ENCODE measurements at places on chromosomes 11 and 22.
A peak's percentile ranks its signal among the peaks of the same experiment; 100 is the strongest.

GRCh38 chr22:30048681-30049080 lies 31.6 kb upstream of the HORMAD2 start:
- no peak for DNase-seq

GRCh38 chr22:48921411-48921903 lies 906.2 kb downstream of the BRD1 start:
- DNase-seq = no peak

DNA sequence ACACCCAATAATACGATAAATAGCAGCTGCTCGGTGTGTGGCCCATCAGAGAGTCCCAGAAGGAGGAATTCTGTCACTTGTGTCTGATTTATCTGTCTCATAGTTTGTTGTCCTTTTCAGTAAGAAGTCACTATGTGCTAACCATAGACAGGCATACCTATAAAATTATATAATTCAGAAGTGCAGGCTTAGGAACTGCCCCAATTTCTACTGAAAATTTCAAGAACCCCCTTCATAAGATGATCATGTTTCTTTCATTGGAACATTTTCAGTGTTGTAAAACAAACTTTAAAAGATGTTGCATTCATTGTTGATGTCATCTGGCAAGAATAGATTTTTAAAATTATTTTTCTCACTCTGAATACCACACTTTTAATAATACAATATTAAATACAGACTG lies at the start of gene OR2D2:
Gene OR2D2 (minus strand): TSS at position 101 of the 400 bp plus-strand sequence. CDS start 0 bp downstream, at position 101.
- no peak for DNase-seq

- DNase-seq = no peak
Observed at GRCh38 chr11:1103401-1104360, 29.0 kb downstream of the MUC2 start.

DNA sequence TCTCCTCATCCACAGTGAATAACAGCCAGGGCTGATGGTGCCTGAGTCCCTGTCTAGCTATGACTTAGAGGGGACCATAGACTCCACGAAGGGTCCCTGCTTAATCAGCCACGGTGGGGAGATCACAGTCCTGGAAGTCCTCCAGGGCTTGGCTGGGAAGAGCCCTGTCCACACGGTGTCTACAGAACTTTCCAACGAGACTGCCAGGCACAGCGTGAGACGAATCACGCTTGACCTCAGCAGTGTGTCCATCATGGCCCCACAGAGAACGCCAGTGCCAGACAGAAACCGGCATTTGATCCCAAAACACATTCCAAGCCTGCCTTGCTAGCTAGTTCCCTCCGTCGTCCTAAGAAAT lies 143.4 kb downstream of the CRYBB2 start:
- no peak for DNase-seq

- DNase-seq = no peak
Observed at GRCh38 chr11:688681-689080, 6.3 kb downstream of the DEAF1 start.

- DNase-seq = no peak
Observed at GRCh38 chr11:69647761-69648497, 7.0 kb downstream of the CCND1 start.

DNA sequence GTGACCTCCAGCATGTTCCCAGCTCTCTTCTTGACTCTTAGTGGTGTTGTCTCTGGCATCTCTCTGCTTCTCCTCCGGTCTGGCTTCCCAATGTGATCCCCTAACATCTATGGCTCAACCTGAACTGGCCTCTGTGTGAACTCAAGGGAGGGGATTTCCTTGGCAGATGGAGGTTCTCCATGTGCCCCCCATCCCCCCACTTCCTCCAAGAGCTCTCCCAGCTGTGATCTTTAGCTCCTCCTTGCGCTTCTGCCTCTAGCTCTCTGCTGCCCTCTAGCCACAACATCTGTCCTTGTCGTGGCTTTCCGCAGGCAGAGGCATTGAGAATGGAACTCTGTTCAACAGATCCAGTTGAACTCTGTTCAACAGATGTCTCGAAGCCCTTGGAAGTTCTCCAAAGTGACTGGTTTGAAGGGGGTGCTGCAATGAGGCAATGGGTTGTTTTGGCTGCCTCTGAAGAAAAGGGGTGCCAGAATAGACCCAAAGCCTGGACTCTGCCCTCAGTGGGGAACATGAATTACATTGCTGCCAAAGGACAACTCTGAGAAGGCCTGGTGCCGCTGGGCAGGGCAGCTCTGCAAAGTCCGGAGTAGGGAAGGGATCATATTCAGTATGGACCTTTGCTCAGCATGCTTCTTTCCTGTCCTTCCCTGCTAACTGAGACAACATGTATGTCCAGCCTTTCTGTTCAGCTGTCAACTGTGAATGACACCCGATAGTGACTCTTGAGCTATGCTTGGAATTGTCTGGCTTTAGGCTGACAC lies 61.9 kb downstream of the ADM start:
- DNase-seq = peak; percentile 76

- no peak for DNase-seq
Observed at GRCh38 chr11:35892166-35892565, 51.7 kb upstream of the LDLRAD3 start.

DNA sequence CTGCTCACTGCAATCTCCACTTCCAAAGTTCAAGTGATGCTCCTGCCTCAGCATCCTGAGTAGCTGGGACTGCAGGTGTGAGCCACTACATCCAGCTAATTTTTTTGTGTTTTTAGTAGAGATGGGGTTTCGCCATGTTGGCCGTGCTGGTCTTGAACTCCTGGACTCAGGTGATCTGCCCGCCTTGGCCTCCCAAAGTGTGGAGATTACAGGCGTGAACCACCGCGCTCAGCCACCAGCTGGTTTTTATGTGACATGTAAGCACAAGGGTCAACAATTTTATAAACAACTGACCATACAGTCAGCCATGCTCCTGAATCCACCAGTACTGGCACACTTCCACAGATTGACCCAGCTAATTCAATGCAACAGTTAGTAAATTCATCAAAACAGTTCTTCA lies 526.3 kb upstream of the LRRC4C start:
- DNase-seq = no peak

GRCh38 chr11:60528934-60529333 lies 13.7 kb downstream of the MS4A13 start:
- DNase-seq = no peak

- no peak for DNase-seq
Observed at GRCh38 chr22:43587574-43587973, 175.8 kb downstream of the MPPED1 start.

GRCh38 chr11:135075740-135076139 lies 663.7 kb upstream of the B3GAT1 start:
- DNase-seq = peak; percentile 44

DNA sequence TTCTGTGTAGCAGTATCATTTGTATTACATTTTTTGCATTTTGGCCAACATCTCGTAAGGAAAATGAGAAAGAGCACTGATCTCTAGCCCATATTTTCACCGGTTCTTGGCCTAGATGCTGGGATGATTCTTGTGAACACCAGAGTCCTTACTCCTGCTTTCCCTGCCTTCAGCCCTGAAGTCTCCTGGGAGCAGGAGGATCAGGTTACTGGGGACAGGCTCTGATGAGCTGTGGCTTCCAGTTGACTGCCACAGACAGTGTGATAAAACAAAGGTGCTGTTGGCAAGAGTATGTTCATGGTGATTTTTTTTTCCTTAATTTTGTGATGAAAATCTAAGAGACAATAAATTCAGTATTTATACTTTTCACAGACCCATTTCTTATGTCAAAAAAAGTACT lies 34.2 kb upstream of the ADSL start:
- no peak for DNase-seq

GRCh38 chr11:125903711-125904659 lies at the start of gene DDX25:
DDX25 (plus strand) TSS chr11:125904508; CDS start chr11:125904518, 10 bp downstream.
- peak; percentile 35 for DNase-seq

DNA sequence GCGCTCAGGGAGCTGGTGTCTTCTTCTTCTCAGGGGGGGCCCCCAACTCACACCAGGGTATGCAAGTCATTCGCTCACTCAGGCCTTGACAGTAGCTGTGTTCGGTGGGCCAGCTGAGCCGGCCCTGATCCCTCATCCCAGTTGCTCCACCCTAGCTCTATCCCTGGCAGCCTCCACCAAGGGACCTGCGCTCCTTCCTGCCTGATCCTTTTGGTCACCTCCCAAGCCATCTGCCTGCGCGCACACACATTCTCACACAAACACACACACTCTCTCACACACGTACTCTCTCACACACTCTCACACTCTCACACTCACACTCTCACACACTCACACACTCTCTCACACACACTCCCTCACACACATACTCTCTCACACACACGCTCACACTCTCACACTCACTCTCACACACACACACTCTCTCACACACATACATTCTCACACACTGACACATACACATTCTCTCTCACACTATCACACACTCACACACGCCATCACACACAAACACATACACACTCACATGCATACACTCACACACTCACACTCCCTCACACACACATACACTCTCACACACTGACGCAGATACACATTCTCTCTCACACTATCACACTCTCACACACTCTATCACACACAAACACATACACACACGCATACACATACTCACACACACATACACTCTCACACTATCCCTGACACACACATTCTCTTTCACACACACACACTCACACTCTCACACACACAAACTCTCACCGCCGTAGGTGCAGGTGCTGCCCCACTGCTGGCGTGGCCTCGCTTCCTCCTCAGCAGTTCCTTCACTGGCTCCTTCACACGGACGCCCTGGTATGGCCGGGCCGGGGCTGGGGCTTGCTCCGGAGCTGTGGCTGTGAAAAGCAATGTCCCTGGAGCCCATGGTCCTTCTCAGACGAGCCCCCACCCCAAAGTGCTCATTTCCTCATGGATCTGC lies 20.8 kb downstream of the POU2AF1 start:
- DNase-seq = no peak

DNA sequence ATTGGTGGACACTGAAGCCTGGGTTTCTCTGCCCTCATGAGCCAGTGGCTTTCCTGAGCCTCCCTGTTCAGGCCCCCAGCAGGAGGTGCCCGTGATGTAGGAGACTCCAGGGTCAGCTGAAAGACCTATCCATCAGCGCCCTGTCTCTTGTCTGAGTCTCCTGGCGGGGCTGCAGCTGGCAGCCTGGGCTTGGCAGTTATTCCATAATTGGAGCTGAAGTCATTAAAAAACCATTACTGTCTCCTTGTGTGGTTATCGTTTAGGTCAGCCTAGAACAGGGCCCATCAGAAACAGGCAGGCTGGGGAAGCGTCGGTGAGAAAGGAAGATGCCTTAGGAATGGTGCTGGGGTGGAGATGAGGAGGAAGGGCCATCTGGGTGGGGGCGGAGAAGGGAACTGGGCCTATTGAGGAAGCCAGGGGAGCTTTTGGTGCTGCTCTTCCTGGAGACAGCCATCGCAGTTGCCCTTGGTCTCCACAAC lies 5.0 kb downstream of the TUB start:
- no peak for DNase-seq

- no peak for DNase-seq
Observed at GRCh38 chr11:2805388-2806056, 80.1 kb downstream of the CDKN1C start.

- DNase-seq = no peak
Observed at GRCh38 chr22:27150544-27150941, 493.2 kb downstream of the MIAT start.

DNA sequence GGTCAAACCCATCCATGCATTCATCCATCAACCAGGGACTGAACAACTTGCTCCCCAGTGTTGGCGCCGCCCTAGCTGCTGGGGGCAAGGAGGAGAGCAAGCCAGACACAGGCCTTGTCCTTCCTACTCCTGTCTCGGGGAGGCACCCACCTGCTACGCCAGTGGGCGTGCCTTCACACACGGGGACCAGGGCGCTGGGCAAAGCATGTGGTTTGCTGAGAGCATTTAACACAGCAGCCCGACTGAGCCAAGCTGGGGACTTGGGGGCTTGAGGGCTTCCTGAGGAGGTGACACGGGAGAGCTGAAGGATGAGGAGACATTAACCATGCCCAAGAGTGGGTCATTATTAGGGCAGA lies 30.6 kb downstream of the CACNA1I start:
- DNase-seq = no peak

DNA sequence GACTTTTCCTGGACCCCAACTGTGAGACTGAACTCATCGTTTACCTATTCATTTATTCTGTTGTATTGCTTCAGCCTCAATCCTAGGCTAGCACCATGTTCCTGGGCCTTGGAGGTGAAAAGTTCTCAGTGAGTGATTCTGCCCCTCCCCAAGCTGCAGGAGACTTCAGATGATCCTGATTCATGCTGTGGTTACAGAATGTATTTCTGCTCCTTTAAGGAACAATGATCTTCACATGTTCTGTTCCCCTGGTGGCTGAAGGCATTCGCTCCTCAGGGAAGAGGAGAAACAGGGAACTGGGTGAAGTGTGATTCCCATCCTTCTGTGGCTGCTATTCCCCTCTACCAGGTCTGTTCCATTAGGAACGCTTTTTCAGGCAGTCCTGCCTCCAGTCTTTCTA lies 2.4 kb downstream of the OR52E1 start:
- DNase-seq = no peak

DNA sequence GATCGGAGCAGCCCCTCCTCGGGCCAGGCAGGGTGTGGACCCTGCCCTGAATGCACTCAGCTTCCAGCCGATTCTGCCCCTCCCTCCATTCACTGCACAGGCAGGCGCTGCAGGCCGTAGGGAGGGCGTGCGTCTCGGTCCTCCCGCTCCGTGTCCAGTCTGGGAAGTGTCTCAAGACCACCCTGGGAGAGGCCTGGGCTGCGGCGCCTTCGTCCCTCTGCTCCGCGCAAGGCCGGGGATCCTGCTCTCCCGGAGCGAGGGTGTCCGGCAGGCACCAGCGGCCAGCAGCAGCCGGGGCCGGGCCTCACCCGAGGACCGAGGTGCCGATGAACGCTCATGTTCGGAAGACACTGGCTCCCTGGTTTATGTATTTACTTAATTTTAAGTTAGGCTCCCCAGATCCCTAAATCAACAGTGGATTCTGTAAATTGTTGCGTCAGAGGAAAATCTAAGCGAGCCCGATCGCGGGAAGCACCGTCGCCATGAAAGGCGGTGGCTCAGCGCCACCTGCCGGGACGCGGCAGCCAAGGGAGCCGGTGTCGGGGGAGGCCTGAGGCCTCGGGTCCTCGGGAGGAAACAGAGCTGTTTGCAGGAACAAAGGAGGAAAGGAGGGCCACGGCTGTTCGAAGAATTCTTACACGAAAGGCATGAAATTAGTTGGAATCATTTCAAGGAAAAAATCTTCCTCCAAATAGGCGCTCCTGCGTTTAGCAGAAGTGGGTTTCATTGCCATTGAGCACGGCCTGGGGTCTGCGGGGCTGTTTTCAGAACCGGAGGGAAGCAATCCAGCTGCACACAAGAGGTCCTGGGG lies 195.3 kb downstream of the BRD1 start:
- DNase-seq = peak; percentile 64

- no peak for DNase-seq
Observed at GRCh38 chr11:102592634-102593581, 32.2 kb downstream of the MMP20 start.

- no peak for DNase-seq
Observed at GRCh38 chr11:86486261-86487030, 111.8 kb downstream of the CCDC81 start.
